ENCODE measurements at places on chromosomes 6 and 20.
A peak's percentile ranks its signal among the peaks of the same experiment; 100 is the strongest.

- DNase-seq = peak; percentile 55
Measured at GRCh38 chr20:59006864-59007664, at the start of gene CTSZ. CTSZ (minus strand) TSS chr20:59007254; CDS start chr20:59007128, 126 bp downstream.

GRCh38 chr6:97064578-97064977, 140.1 kb downstream of the KLHL32 start:
- no peak for DNase-seq

- peak; percentile 6 for DNase-seq
Measured at GRCh38 chr6:159788276-159788675, 1.1 kb downstream of the TCP1 start.

DNA sequence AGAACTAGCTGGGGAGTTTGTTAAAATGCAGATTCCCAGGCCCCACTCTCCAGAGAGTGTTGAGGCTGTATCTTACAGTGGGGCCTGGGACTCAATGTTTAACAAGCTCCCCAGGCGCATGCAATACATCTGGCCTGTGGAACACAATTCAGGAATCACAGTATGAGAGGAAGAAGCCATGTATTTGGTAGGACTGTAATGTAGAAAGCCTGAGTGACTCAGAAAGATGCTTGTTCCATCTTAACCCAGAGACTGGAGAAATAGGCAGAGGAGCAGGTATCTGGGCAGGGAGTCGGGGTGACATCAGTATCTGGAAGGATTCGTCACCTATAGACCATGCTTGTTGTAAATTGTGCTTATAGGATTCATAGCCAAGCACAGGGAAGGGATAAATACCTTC, 90.5 kb downstream of the UNC5CL start:
- no peak for DNase-seq

- no peak for DNase-seq
Measured at GRCh38 chr6:100808638-100809275, 72.4 kb downstream of the ASCC3 start.

- no peak for DNase-seq
Measured at GRCh38 chr6:42147138-42147562, 4.7 kb upstream of the C6orf132 start.

DNA sequence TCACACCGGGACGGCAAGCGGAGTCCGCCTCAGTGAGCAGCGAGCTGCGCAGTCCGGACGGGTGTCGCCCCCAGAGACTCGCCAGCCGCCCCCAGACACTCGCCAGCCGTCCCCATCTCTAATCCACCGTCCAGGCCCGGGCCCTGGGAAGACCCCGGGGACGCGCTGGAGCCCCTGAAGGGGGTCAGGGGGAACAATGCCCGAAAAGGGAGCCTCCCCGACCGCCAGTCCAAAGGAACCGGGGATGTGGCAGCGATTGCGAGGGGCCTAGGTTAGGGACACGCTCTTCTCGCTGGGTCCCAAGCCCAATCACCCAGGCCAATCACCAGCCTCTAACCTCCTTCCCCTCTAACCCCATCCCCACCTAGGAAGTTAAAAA, 33.1 kb downstream of the TFAP2A start:
- no peak for DNase-seq
